Adipose tissue (tissue), 3 donors: ENCODE measurements at places on chromosomes 16 and 17. TPM values are rescaled to one million over a fixed set of nuclear protein-coding genes. Genes with fewer than 3 reads are reported as not detected.

ZNF174 gene
- polyA plus RNA-seq: 4.7 TPM

TEX14 gene
- polyA plus RNA-seq: 0.05 TPM

BCO1 gene
- not detected for polyA plus RNA-seq

MYOCD gene
- polyA plus RNA-seq: 0.15 TPM

SBK1 gene
- polyA plus RNA-seq: not detected

TUBB3 gene
- polyA plus RNA-seq: 2.6 TPM

TAF15 gene
- polyA plus RNA-seq: 85.1 TPM

CMC2 gene
- polyA plus RNA-seq: 43.4 TPM

OR3A2 gene
- 0.13 TPM for polyA plus RNA-seq

ZPBP2 gene
- polyA plus RNA-seq: not detected

PLA2G10 gene
- polyA plus RNA-seq: 1.0 TPM

TBC1D16 gene
- 42.0 TPM for polyA plus RNA-seq

CDRT15L2 gene
- polyA plus RNA-seq: not detected

CCL8 gene
- polyA plus RNA-seq: 1.6 TPM

PRR29 gene
- polyA plus RNA-seq: 0.45 TPM

KAT8 gene
- polyA plus RNA-seq: 39.9 TPM

CCL4 gene
- 9.4 TPM for polyA plus RNA-seq

PSMD7 gene
- polyA plus RNA-seq: 39.6 TPM

PRRT2 gene
- 3.7 TPM for polyA plus RNA-seq

PYY gene
- not detected for polyA plus RNA-seq

ENPP7 gene
- polyA plus RNA-seq: not detected

CCL13 gene
- polyA plus RNA-seq: 0.43 TPM

KRTAP16-1 gene
- not detected for polyA plus RNA-seq

OTOA gene
- polyA plus RNA-seq: 0.03 TPM

SLC38A8 gene
- polyA plus RNA-seq: 1.2 TPM

CLEC19A gene
- polyA plus RNA-seq: not detected

CPHXL2 gene
- not detected for polyA plus RNA-seq

TBC1D26 gene
- polyA plus RNA-seq: not detected

SOX9 gene
- 8.9 TPM for polyA plus RNA-seq

SPDYE4 gene
- polyA plus RNA-seq: not detected

MMP15 gene
- 8.7 TPM for polyA plus RNA-seq

FADS6 gene
- polyA plus RNA-seq: not detected

CHD3 gene
- polyA plus RNA-seq: 169 TPM
